ENCODE measurements at places on chromosomes 4 and X. TPM values are rescaled to one million over a fixed set of nuclear protein-coding genes. Genes with fewer than 3 reads are reported as not detected.

- no peaks in the 10 kb centered on the region for H3K27me3 ChIP-seq
- H3K27ac ChIP-seq, result peak overlapping the region; percentile 35
- H3K36me3 ChIP-seq, result no peaks in the 10 kb centered on the region
Observed at GRCh38 chr4:75015627-75016026, 82.7 kb downstream of the PARM1 start.

The CT47B1 gene
- not detected for total RNA-seq

- no peaks in the 10 kb centered on the region for H3K27me3 ChIP-seq
- no peaks in the 10 kb centered on the region for H3K4me1 ChIP-seq
- H3K27ac ChIP-seq, result no peak overlapping the region
- H3K4me3 ChIP-seq, result no peak overlapping the region
- no peaks in the 10 kb centered on the region for H3K36me3 ChIP-seq
Observed at GRCh38 chr4:116881077-116881476, 204.3 kb downstream of the TRAM1L1 start.

GRCh38 chr4:142549248-142549647 is 296.9 kb downstream of the INPP4B start:
- H3K27me3 ChIP-seq, result no peaks in the 10 kb centered on the region
- no peak for DNase-seq
- H3K36me3 ChIP-seq, result no peaks in the 10 kb centered on the region
- no peak overlapping the region for H3K4me3 ChIP-seq

GRCh38 chr4:156756118-156756517 is 215.5 kb downstream of the PDGFC start:
- H3K4me3 ChIP-seq, result no peak overlapping the region
- H3K27me3 ChIP-seq, result no peaks in the 10 kb centered on the region
- no peaks in the 10 kb centered on the region for H3K4me1 ChIP-seq
- H3K27ac ChIP-seq, result no peak overlapping the region
- no peak for DNase-seq

- H3K4me3 ChIP-seq, result no peak overlapping the region
- no peak for DNase-seq
- no peak overlapping the region for H3K27ac ChIP-seq
- no peaks in the 10 kb centered on the region for H3K36me3 ChIP-seq
- no peaks in the 10 kb centered on the region for H3K4me1 ChIP-seq
Observed at GRCh38 chrX:49120091-49120490, 3.4 kb downstream of the GPKOW start.
